ENCODE measurements at places on chromosomes 6 and 20.

DNA sequence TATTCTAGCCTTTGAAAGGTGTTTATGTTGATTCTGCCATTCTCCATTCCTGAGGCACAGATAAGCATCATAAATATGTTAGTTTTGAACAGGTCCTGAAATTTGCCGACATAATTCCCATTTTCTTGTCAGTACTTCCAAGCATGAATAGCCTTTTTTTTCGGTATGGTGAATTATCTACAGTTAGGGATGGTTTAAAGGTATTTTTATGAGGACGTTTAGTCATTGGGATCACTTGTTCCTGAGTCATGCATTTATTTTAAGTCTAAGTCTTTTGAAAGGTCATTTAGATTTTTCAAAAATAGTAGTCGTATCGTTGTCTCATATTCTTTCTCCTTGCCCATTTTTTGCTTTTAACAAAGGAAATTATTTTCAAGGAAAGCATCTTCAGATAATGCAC lies 98.7 kb downstream of the PHACTR3 start:
- no peak for DNase-seq

DNA sequence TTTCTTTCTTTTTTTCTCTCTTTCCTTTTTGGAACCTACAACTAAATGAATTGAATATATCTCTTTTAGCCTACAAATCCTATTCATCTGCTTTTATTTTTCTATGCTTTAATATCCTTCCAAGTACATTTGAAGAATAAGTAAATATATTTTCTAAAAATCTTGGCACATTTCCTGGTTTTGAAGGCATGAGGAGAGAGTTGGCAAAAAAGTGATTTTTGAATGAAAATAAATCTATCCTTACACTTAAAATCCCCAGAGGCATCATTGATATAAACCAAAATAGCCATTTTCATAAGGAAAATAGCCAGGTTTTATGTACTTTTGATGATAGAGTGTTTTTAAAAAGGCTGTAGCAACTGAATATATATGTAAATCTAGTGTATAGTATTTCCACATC lies 69.0 kb downstream of the SAMD5 start:
- no peak for DNase-seq

DNA sequence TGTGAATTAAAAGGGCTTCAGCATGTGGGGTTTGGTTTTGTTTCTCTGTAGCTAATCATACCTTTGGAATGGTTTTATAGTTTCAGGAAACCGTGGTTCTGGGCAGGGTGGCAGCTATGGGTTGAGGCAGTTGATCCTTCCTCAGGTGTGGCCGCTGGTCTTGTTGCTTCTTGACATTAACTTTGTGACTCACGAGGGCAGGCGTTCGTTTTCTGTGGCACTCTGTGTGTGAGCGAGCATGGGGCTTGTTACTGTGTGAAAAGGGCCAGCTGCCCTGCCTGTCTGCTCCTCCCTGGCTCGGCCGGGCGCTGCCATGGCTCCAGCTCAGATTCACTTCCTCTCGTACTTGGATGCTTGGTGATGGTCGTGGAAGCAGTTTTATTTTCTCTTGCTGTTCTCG lies 16.2 kb downstream of the DNAJC5 start:
- DNase-seq = no peak

GRCh38 chr6:26351544-26351953 lies 13.4 kb upstream of the BTN3A2 start:
- no peak for DNase-seq

DNA sequence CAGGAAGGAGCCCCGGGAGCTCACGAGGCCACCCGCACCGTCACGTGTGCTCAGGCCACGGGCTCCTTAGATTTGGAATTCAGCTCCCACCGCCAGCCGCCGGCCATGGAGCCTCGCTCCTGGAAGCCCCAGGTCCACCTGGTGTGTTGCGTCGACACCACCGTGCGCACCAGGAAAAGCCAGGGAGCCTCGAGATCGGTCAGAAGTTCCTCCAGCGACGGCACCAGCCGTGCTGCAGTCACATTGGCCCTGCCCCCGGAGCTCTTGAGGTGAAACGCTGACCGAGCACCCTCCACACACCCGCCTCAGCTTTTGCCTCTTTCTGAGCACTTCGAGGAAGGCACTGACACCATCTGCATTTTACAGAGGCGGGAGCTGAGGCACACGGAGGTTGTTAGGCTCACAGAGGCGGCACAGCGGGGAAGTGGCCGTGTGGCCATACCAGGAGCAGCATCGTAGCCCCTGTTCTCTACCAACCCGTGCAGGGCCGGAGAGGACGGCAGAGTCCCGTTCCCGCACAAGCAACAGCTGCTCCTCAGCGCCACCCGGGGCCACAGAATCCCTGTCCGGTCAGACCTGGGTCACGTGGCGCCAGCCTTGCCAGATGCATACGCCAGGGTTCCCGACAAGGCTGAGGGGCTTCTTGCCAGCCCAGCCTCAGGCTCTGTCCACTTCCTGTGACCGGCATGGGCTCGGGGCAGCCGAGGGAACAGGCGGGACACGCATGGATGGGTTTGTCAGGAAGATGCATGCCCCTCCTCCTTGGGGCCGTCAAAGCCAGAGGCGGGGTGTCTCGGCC lies 7.6 kb downstream of the NKAIN4 start:
- no peak for DNase-seq

Data from NCI-H1105 (cell line).